ENCODE measurements at places on chromosomes 7 and 10.
A peak's percentile ranks its signal among the peaks of the same experiment; 100 is the strongest.

- DNase-seq = no peak
Measured at GRCh38 chr10:33347211-33347610, 12.7 kb upstream of the NRP1 start.

GRCh38 chr7:69932034-69932628 is 333.9 kb downstream of the AUTS2 start:
- DNase-seq = peak; percentile 2

GRCh38 chr10:1738950-1739349 is 1.6 kb upstream of the ADARB2 start:
- DNase-seq = no peak

GRCh38 chr7:17166824-17167379 is 131.6 kb upstream of the AHR start:
- no peak for DNase-seq

DNA sequence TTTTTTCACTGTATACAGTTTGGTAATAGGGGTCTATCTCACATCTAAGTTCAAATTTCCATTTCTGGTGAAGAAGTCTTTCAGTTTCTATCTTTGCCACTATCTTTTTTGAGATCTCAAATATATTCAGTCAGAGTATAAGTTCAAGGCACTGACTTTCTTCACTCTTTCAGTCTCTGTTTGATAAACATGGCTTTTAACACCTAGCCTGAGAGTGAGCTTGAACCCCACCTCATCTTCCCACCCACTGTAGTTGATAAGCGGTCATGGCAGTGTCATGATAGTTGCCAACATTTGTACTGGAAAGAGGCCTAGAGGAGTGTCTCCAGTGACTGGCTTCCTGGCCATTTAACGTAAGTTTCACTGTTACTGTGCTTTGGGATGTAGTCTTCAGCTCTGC is 41.2 kb upstream of the AGR3 start:
- DNase-seq = no peak

- no peak for DNase-seq
Measured at GRCh38 chr7:66380272-66380888, 175.2 kb downstream of the TPST1 start.

DNA sequence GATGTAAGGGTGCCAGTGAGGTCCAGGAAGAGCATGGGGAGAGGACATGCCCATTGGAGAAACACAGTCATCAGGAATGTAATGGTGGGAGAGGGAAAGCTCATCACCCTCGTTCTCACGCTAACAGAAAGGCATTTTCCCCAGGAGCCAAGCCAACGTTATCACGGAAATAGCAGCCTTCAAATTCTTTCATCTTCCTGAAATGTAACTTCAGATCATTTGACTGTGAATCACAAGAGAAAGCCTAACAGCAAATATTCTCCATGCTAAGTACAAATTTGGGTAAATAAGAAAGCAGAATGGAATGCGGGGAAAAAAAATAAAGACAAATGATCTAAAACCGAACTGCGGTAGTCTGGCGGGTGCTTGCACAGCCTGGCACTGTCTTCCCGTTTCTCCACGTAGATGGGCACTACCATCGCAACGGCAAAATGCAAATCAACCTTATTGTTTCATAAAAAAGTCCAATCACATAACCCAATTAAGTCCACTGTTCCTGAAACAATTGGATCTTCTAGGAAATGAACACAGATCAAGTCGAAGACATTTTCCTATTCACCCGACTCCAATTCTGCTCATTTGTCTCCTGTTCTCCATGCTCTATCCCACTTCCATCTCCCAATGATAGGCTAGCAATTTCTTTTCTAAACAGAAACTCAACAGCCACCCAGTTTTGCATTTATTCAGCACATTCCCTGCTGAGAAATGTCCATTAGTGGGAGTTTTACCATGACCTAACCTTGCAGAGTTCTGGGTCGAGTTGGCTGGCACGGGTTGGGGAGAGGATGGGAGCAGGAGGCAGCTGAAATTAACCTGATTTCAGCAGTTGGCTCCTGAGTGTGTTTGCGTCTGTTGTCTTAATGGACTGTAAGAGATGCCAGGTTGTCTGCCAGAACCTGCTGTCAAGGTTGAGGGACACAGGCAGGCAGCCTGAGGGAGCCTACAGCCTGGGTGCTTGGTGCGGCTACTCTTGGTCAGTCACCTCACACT is 74.6 kb upstream of the FRMD4A start:
- DNase-seq = peak; percentile 47

DNA sequence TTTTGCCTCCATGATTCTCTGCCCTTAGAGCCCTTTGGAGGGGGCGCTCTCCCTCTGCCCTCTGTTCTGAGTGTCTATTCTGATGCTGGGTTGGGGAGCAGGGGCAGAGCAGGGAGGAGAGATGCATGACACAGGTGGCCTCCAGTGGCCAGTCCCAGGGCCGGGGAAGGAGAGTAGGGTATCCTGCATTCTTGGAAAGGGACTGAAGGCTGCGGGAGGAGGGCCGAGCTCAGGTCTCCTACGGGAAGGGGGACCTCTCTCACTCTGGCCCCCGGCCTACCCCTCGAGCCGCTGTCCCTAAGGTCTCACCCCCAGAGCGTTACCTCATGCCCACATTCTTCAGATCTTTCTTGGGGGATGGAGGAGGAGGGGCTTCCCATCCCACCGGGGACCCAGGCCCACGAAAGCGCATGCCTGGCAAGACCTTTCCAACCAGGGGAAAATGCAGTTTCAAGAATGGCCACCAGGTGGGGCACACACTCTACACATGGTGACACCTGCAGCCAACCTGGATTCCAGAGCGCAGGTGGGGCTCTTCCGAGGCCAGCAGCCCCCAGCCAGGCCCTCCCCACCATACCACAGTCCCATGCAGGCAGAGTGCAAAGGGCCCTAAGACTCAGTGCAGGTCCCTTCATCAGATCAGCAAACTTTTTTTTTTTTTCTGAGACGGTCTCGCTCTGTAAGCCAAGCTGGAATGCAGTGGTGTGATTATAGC is 86.4 kb downstream of the MYL10 start:
- DNase-seq = no peak

GRCh38 chr10:24720096-24720495 is 3.6 kb downstream of the ARHGAP21 start:
- DNase-seq = no peak

GRCh38 chr10:128280271-128280670 is 154.0 kb upstream of the MKI67 start:
- DNase-seq = no peak

DNA sequence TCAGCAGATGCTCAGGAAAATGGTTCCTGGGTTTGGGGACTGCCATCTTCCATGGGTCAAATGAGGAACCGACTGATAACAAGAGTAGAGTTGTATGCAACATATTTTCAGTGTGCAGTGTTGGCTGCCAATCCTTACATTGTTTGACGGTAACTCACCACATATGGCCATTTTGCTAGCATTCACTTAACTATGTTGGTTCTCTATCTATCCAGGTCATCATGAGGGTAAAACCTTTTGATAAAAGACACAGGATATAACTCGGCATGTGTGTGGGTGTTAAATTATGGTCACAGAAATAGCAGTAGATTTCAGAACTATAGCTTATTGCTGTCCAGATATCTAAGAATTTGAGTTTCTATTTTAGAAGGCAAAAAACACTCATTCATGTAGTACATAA is 140.7 kb upstream of the AOAH start:
- no peak for DNase-seq

DNA sequence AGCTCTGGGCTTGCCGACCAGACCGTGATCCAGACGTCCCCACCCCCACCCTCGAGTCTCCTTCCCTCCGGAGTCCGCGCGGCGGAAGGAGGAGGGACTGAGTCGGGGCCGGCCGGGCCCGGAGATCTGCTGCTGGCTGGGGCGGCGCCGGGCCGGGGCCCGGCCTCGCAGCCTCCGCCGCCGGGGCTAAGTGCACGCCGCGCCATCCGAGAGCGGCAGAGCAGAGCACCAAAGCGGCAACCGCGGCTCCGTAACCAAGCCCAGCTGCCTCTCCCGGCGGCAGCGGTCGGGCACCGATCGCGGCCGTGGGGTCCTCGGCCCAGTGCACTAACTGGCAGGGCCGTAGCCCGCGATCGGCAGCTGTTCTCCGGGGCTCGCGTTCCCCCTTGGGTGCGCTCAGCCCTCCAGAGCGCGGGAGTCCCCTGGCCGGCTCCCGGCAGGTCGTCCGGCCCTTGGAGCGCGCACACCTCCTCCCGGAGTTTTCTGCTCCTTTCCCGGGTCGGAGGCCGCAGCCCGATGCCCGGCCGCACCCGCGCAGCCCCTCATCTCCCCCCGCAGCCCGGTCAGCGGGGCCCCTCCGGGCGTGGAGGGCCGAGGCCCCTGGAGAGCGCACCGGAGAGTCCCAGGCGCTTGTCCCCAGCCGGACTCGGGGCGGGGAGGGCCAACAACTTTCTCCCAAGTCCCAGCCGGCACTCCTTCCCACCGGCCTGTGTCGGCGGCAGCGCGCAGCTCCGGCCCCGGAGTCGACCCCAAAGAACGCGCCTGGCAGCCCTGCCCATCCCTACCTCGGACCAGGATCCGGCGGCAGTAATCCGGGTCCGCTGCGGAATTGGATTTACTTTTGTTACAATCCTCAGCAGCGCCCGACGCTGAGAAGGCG is 799 bp downstream of the VAX1 start:
- DNase-seq = peak; percentile 25

Measured in HTR-8/SVneo (cell line).